H4 (cell line): ENCODE measurements at places on chromosomes 1 and 21. TPM values are rescaled to one million over a fixed set of nuclear protein-coding genes. Genes with fewer than 3 reads are reported as not detected.

Gene ATP6V1G3
- total RNA-seq = not detected in 2 replicates

Gene GBP5
- total RNA-seq = 0.25 TPM in 1 of 2 replicates, not detected in the other

- no peak for DNase-seq
Measured at GRCh38 chr21:46077674-46078101, 20.2 kb upstream of the COL6A2 start.

DNA sequence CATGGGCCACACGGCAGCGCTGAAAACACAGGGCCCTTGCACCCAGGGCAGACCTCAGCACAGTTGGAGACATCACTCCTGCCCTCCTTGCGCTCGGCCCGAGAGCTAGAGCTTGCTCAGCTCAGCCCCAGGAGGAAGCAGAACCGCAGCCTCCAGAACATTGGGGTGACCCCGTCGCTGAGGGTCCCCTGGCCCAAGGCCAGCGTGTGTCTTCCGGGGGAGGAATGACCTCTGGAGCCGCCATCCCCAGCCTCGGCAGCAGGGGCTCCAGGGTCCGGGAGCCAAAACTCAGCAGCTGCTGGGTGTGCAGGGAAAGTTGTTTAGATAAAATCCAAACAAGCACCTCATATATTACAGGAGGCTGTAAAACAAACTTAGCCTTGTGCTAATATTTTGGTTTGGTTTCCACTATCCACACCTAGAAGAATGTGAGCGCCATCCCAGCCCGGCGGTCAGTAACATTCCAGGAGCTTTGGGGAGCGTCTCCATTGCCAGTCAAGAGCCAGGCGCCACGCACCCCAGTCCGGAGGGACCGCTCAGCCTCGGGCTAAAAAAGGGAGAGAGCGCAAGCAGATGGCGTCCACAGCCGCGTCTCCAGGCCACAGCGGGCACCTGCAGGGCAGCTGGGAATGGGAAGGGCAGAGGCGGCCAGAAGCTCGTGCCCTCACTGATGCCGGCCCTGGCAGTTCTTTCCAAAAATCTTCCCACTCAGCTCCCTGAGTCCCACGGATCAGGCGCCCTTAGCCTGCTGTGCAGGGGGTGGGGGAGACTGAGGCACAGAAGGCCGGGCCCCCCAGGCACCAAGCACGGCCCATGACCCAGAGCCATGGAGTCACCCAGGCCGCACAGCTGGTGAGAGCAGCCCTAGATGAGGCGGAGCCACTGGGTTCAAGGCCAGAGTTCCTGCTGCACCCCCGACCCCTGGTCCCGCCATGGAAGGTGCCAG, 52.0 kb downstream of the SLX9 start:
- no peak for DNase-seq

Gene CRB1
- not detected in 2 replicates for total RNA-seq

DNA sequence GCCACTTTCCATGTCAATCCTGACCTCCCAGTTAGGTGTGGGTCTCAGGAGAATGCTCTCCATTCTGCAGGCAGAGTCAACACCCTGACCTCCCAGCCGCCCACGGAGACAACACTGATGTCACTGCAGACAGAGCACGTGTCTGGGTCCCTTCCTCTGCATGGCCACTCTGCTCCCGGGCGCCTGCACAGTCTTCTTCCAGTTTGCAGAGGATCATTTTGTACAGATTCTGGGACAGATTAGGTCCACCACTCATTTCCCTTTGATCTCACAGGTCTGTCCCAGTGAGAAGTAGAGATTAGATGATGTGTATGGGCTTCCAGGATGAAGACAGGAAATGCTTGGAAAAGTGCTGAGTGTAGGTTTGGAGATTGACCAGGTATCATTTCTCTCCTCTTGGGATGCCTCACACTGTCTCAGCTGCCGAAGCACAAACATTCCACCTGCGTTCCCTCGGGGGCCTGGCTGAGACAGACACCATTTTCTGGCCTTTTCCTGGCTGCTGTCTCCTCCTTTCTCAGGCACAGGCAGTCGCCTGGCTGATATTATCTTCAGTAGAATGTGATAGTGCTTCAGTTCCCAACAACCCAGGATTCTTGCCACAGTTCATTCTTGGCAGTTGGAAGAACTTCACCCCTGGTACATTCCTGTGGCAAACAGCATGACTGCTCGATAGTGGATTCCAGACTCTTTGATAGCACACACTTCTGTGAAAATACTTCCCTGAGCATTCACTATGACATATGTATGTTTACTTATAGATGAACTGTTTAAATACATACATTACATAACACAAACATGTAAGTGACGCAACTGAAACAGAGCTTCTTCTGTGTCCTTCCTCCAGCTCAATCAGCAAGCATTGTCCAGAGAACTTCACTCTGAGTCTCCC, 7.9 kb downstream of the MYBPHL start:
- DNase-seq = peak; percentile 69

DNA sequence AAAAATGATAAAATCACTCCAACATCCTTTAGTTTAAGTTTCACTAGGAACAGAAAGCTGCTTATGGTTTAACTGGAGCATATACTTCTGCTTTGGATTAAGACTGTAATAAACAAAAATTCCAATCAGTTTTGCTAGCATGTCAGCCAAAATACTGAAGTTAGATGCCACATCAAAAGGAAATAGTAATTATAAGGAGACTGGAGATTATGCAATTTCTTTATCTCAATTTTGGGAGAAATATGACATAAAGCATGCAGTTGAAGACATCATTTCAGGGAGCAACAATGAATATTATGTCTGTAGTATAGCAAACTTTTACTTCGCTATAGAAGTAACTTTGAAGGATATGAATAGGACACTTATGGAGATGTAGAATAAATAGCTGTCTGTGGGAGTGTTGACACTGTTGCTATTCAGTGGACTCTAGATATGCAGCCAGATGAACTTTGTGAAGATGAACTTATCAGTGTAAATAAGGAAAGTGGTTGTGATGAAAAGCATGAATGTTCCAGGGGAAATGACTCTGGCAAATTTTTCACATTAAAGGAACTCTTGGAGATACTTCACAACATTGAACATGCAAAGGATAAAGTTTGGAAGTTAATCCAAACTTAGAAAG, 107.8 kb downstream of the RABGAP1L start:
- DNase-seq = no peak

DNA sequence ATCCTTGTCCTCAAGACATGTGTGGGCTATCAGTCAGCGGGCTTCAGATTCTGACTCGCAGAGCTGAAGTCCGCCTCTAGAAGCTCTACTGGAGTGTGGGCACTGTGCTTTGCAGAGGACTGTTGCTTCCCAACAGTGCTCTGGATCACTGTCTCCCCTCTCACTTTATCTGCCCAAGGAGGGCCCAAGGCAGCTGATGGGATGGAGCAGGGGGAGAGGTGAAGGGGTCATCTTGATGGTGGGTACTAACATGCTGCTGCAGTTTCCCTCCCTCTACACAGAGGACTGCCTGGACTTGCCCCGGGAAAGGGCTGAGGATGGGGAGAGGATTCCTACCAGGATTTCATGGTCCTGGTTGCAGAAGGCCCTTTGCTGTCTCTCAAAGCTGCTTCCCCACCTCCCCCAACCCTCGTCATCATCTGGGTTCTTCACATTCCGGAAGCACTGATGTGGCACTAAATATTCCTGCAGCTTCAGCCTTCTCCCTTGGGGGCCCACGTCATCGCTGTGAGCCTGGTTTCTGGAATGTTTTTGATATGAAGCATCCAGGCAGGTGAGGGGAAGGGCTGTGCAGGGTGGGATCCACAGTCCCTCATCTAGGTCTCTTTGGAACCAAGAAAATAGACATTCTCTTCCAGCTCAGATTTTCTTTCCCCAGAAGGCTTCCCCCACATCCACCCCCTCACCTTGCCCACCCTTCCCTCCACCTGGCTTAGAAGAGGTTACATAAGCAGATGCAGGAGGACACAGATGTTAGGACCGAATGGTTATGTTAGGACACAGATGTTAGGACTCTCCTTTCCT, 23.2 kb downstream of the NUAK2 start:
- DNase-seq = peak; percentile 90

DNA sequence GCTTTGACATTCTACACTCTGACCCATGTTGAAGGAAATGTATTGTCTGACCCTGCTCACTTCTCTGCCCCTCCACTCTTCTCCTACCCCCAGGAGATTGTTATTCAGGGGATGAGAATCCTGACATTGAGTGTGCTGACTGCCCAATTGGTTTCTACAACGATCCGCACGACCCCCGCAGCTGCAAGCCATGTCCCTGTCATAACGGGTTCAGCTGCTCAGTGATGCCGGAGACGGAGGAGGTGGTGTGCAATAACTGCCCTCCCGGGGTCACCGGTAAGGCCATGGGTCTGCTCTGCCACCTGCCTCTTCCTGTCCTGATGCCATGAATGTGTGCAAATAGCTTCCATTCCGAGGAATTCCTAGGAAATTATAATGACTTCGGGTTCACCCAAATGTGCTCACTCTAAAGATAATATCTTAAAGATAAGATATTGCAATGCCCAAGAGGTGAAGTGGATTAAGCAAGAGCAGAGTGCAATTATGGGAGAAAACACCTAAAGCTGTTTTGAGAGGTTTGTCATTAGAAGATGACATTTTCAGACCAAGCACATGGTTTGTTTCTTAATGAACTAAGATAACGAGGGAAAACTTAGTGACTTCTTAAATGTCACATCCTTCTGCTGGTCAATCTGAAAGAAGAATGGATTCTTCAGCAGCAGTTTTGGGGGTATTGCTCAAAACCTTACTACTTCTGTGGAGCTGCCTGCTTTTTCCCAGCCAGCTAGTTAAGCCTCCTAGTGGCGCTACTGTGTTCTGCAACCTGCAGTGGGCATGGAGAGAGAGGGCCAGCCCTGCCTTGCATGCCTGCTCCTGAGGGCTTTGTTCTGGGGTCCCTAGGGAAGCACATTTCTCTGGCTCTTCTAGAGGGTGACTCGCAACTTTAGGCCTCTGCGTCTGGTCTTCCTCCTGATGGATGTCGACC, 41.6 kb downstream of the LAMC2 start:
- peak; percentile 36 for DNase-seq

DNA sequence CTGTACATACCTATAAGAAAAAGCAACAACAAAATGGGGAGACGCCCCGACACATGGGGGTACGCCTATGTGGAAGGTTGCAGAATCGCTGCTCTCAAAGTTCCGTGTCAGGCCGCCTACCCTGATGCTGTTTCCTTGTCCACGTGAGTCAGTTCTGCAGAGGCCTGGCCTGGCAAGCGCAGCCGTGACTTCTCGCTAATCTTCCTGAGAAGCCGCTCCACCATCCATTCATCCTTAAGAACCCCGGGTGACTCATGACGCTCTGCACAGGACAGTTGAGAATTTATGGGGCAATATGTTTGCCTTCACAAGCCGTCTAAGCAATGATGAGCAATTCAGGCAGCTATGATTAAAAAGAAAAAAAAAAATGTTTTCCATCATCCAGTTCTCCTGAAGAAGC, 122.3 kb upstream of the TMPRSS2 start:
- peak; percentile 96 for DNase-seq

DNA sequence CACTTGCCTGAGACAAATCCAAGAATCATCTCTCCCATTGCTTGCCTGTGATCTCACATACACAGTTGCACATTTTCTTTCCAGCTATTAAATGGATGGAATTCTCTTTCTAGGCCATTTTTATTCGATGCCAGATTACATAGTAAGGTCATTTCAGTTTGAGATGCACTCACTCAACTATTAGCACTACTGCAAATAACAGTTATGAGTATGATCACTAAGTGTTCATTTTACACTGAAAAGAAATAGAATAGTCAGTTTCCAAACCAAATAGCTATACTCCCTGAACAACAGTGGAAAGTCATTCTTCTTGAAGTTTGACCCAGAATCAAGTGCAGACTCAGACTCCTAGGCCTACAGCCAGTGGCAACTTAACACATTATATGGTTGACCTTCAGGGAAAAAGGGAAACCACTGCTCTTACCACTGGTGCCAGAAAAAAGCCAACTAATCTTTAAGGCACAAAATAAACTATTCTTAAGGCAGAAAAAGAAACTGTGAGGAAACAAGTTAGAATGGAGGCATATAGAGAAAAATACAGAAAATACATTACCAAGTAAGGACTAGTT, 31.5 kb downstream of the WNT2B start:
- DNase-seq = no peak

GRCh38 chr1:111205714-111206050, 5.2 kb upstream of the DENND2D start:
- no peak for DNase-seq

DNA sequence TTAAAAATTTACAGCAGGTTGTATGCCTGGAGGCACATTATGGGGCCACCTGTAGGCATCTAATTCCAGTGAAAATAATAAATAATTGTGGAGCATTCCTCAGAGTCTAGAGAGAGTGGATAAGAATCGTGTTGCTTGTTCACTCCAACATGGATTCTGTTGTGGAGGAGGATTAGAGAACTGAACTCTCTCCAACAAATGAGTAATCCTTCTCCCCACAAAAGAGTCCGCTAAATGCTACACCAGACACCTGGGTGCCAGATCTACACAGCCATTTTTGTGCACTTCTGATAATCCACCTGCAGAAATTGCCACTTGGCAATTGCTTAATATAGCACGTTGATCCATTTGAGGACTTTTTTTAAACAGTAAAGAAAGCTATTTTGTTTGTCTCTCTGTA, 113.7 kb upstream of the DPYD start:
- no peak for DNase-seq

GRCh38 chr1:94734963-94735901, 84.9 kb upstream of the SLC44A3 start:
- DNase-seq = peak; percentile 92

DNA sequence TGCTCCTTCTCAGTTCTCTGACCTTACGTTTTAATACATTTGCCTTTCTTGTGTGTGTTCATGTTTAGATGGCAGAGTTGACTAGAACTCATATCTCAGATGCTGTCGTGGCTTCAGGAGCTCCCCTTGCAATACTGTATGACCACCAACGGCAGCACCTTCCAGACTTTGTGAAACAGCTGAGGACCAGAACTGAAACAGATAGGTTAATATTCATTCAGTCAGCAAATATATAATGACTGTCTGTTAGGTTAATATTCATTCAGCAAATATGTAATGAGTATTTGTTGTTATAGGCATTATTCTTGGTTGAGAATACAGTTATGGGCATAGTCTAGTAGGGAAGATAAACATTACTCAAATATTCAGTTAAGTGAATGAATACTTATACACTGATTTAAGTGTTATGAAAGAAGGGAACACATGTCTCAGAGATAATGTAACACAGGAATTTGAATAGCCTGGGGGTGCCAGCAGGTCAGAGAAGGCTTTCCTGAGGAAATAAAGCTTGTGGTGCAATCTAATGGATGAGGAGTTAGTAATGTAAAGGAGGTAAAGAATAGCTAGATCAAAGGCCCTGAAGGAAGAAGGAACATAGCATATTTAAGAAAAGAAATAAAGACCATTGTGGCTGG, 88.5 kb downstream of the CEP350 start:
- no peak for DNase-seq

DNA sequence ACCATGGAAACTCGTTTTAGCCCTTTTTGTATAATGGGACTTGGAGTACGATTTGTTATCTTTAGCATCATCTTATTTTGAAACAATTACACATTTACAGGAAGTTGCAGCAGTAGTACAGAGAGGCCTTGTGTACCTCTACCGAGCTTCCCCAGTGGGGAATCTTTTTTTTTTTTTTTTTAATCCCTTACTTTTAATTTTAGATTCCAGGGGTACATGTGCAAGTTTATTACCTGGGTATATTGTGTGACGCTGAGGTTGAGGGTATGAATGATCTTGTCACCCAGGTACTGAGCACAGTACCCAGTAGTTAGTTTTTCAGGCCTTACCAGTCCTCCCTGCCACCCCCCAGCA, 45.9 kb downstream of the HHAT start:
- no peak for DNase-seq

- no peak for DNase-seq
Measured at GRCh38 chr1:59083946-59084865, 212.7 kb upstream of the FGGY start.

Gene PKLR
- not detected in 2 replicates for total RNA-seq

Gene RHBG
- total RNA-seq = 0.06 TPM in 1 of 2 replicates, not detected in the other
